GM23338 (cell line): ENCODE measurements at places on chromosomes 12 and 14. TPM values are rescaled to one million over a fixed set of nuclear protein-coding genes. Genes with fewer than 3 reads are reported as not detected.

LGALS3 gene
- 10.9 and 14.7 TPM in 2 replicates for polyA plus RNA-seq

GRCh38 chr12:104281636-104282035 lies 21.9 kb upstream of the EID3 start:
- DNase-seq, result no peak

DNA sequence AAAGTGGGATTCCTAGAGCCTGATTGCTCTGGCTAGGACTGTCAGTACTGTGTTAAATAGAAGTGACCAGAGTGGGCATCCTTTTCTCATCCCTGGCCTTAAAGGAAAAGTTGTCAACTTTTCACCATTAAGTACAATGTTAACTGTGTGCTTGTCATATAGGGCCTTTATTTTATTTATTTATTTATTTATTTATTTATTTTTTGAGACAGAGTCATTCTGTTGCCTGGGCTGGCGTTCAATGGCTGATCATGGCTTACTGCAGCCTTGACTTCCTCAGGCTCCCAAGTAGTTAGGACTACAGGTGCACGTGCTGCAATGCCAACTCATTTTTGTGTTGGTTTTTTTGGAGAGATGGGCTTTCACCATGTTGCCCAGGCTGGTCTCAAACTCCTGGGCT lies 11.6 kb downstream of the SH2B3 start:
- no peak for DNase-seq

GRCh38 chr12:131089531-131090273 lies 136.0 kb downstream of the ADGRD1 start:
- DNase-seq, result no peak

- no peak for DNase-seq
Measured at GRCh38 chr14:60093606-60094005, 1.9 kb downstream of the PCNX4 start.

HHIPL1 gene
- 1.9 TPM in 2 replicates for polyA plus RNA-seq

C12orf43 gene
- polyA plus RNA-seq, result 19.6 and 20.7 TPM in 2 replicates

OR10A7 gene
- polyA plus RNA-seq, result not detected in 2 replicates

DNA sequence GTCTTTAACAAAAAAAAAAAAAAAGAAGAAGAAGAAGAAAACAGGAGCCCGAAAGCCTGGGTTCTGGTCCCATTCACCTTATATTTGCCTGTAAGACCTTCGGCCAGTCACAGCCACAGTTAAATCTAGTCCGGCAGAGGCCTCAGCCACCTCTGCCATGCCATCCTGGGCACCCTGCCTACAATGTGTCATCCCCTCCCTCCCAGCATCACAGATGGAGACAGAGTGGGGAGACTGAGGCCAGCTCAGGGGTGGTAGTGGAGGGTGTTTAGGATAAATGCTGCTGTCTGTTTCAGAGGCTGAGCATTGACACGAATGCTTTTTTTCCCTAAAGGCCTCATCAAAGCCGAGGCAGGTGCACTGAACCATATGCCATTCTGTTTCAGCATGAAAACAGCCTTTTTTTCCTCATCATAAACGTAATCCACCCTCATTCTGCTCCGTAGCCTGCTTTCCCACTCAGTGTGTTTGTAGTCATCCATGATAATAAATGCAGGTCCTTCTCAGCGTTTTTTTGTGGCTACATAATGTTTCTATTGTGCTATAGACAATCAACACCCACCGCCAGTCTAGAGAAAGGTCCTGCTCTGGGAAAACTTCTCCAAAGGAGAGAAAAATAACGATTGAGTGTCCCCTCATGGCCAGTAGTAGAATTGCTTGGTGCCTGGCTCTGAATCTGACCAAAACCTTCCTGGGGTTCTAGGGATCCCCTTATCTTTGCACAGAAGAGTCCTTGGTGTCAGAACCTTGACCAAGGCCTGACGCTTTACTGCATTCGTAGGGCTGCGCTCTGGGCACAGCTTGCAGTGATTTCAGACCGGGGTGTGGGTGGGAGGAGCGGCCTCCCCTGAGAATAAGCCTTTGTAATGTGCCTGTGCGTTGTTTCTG lies 41.1 kb upstream of the TSPAN9 start:
- DNase-seq, result peak; percentile 42

GRCh38 chr12:82833481-82833880 lies 146.8 kb downstream of the TMTC2 start:
- DNase-seq, result no peak

GRCh38 chr14:73290279-73290678 lies 53.0 kb downstream of the PAPLN start:
- no peak for DNase-seq

DNA sequence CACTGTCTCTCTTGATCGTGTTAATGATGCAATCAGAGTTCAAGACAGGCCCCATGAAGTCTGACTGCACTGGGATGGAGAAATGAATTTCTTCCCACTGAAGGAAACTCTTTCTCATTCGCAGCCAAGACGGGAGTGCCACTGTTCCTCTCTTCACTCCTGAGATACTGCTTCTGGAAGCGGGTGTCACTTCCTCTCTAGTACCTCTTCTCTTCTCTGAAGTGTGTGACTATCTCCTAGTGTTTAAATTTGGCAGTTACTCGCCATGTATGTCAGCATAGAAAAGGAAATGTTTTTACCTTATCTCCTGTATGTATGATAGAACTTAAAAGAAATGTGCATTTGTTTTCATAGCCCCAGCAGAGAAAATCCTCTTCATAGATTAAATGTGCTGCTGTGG lies 215.2 kb downstream of the ANO6 start:
- no peak for DNase-seq

DNA sequence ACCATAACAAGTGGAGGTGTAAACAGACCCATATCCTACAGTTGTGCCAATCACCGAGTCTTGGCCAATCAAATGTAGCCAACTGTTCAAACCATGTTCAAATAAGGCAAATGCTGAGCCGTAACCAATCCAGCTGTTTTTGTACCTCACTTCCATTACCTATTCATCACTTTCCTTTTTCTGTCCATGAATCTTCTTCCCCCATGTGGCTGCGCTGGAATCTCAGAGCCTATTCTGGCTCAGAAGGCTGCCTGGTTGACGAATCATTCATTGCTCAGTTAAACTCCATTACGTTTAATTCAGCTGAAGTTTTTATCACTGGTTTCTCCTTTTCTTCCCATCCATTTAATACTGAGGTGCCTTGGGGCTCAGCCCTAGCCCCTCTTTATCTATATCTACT lies 71.1 kb downstream of the TBC1D30 start:
- DNase-seq, result no peak

FGF23 gene
- polyA plus RNA-seq, result 0.19 and 0.44 TPM in 2 replicates

- no peak for DNase-seq
Measured at GRCh38 chr12:109047081-109047805, 5.1 kb upstream of the USP30 start.
